ENCODE measurements at places on chromosomes 12 and 14.

DNA sequence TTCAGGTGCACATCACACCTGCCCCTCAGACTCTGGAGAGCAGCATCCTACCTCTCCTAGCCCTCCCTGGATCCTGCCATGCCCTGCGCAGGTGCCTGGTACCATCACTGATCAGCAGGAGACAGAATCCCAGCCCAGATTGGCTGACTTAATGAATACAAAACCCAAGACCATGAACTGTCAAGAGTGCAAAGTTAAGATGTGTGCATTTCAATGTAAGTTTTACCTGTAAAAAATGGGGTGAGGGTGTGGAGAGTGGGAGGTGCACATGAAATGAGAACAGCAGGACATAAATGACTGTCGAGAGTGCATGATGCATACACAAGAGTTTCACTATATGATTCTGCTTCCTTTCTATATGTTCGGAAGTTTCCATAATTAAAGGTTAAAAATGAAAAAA, 57.9 kb upstream of the GPR68 start:
- no peak overlapping the region for H3K4me3 ChIP-seq
- H3K36me3 ChIP-seq, result no peaks in the 10 kb centered on the region
- H3K27ac ChIP-seq, result no peak overlapping the region
- DNase-seq, result no peak

GRCh38 chr12:116919247-116919661, 8.5 kb downstream of the FBXW8 start:
- H3K4me1 ChIP-seq, result peaks cover 11% of the 10 kb centered on the region
- H3K4me3 ChIP-seq, result no peak overlapping the region
- no peak for DNase-seq
- no peak overlapping the region for H3K27ac ChIP-seq

- no peaks in the 10 kb centered on the region for H3K4me1 ChIP-seq
- H3K36me3 ChIP-seq, result peaks cover 1% of the 10 kb centered on the region
- H3K4me3 ChIP-seq, result no peak overlapping the region
- no peak for DNase-seq
- H3K27me3 ChIP-seq, result no peaks in the 10 kb centered on the region
- no peak overlapping the region for H3K27ac ChIP-seq
Measured at GRCh38 chr14:92617581-92617980, 104.0 kb downstream of the RIN3 start.

- DNase-seq, result no peak
- H3K27me3 ChIP-seq, result no peaks in the 10 kb centered on the region
- H3K4me1 ChIP-seq, result no peaks in the 10 kb centered on the region
- H3K4me3 ChIP-seq, result no peak overlapping the region
Measured at GRCh38 chr12:42469355-42470175, 120.0 kb downstream of the PRICKLE1 start.

- H3K4me3 ChIP-seq, result no peak overlapping the region
- H3K36me3 ChIP-seq, result no peaks in the 10 kb centered on the region
- peak overlapping the region; percentile 77 for H3K27ac ChIP-seq
- DNase-seq, result no peak
Measured at GRCh38 chr12:51322452-51322851, 1.5 kb downstream of the BIN2 start.

DNA sequence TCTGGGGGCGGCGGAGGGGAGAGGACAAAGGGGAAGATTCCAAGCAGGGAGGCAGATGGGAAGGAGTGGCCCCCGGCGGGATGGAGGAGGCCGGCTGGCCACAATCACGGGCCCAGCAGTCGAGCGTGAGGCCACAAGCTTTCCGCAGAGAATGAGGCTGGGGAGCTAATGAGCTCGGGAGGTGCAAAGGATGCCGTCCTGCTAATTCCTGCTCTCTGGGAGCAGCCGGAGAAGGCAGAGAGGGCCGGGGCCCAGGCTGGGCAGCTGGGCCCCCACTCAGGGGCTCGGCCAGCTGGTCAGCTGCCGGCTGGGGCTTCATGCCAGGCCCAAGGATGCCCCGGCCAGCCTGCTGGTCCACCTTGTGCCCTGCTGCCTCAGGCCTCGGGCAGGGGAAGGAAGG, 98.1 kb upstream of the LHX5 start:
- no peak overlapping the region for H3K4me3 ChIP-seq
- no peaks in the 10 kb centered on the region for H3K4me1 ChIP-seq
- DNase-seq, result no peak

DNA sequence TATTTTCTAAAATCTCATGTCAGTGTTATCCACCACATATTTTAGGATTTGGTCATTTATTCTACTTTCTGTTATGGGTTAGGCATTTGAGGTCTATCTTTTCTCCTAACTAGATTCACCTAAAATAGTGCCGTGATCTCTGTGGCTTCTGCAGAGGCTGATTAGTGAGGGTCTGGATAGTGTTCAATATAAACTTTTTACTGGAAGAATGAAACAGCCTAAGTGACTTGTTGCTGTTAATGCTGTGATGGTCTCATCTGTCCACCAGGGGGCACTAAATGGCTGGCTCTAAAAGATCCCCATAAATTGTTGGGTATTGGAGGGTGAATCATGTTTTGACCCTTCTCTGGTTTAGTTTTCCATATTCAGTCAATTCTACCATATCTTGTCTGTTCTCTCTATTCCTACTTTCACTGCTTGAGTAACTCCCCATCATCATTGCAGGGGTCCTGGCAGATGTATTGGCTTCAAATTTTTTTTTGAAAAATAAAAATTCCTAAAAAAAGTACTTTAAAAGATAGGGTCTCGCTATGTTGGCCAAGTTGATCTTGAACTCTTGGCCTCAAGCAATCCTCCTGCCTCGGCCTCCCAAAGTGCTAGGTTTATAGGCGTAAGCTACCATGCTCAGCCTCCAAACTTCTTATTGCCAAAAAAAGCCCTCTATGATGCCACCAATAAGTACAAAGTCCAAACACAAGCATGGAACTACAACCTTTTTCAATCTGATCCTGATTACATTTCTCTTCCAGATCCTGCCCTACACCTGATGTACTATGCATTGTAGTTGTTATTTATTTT, 6.9 kb downstream of the PABPN1 start:
- no peak overlapping the region for H3K4me3 ChIP-seq
- peak; percentile 42 for DNase-seq
- no peak overlapping the region for H3K27ac ChIP-seq
- H3K4me1 ChIP-seq, result peaks cover under 1% of the 10 kb centered on the region
- H3K36me3 ChIP-seq, result peaks cover 18% of the 10 kb centered on the region

DNA sequence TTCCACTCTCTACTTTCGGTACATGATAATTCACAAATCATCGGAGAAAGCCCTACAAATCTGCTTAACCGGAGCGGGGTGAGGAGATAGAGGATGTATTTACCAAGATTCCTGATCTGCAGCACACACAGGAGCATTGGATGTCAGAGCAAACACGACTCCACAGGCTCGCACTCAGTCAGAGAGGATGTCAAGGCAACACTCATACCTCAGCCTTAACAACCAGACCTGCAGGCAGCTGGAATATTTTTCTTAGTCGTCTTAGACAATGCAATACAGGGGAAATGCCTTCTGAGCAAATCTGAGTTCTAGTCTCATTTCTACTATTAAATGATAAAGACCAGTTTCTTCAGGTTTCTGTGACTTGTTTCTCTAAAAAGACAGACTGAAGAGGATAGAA, 159.3 kb upstream of the CPNE8 start:
- H3K27me3 ChIP-seq, result no peaks in the 10 kb centered on the region
- H3K4me3 ChIP-seq, result no peak overlapping the region

- no peak within 1 kb of the TSS for H3K4me3 ChIP-seq
- no peaks in the 10 kb centered on the region for H3K27me3 ChIP-seq
- H3K36me3 ChIP-seq, result no peaks in the 10 kb centered on the region
- no peak within 1 kb of the TSS for H3K27ac ChIP-seq
- H3K4me1 ChIP-seq, result no peaks in the 10 kb centered on the region
Measured at GRCh38 chr12:71938728-71939385, at the start of gene TPH2. TSS of gene TPH2 (plus strand) at chr12:71938845. CDS start at chr12:71938987, 142 bp downstream.

- no peak overlapping the region for H3K4me3 ChIP-seq
- peaks cover 36% of the 10 kb centered on the region for H3K36me3 ChIP-seq
- H3K27ac ChIP-seq, result no peak overlapping the region
- no peaks in the 10 kb centered on the region for H3K27me3 ChIP-seq
Measured at GRCh38 chr14:21205678-21206581, 50.1 kb upstream of the OR5AU1 start.

DNA sequence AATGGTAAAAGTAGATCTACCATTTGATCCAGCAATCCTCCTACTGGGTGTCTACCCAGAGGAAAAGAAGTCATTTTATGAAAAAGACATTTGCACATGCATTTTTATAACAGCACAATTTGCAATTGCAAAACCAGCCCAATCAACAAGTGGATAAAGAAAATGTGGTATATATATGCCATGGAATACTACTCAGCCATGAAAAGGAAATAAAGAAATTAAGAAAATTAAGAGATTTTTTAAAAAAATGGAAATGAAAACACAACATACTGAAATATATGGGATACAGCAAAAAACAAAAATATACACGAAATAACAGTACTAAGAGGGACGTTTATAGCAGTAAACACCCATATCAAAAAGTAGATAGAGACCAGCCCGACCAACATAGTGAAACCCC, 58.9 kb downstream of the ACSM4 start:
- no peak overlapping the region for H3K4me3 ChIP-seq
- no peak overlapping the region for H3K27ac ChIP-seq

DNA sequence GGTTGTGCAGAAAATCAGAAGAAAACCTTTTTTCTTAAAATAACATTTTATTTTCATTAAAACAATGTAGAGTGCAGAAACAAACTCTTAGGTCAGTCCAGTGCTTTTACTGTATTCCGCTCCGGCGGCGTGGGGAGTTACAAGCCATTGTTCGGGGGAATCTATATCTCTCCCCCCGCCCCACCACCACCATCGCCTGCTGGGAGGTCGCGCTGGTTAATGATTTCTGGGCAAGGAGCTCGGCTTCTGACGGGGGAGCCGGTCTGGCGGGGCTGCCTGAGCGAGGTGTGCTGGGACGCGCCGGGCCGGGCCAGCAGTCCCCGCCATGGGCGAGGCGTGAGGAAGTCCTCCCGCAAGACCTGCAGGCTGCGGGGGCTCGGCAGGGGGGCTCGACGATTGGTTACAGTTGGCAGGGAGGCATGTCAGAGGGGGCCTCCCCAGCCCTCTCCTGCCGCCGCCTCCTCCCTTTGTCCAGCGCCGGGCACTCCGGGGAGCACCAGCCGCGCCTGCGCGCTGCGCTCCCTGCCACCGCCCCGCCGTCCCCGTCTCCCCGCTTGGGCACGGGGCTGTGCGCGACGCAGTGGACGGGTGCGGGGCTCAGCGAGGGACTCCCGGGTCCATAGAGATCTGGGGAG, 1.0 kb upstream of the DUSP6 start:
- H3K36me3 ChIP-seq, result peaks cover 5% of the 10 kb centered on the region
- no peak for DNase-seq
- H3K4me3 ChIP-seq, result peak overlapping the region; percentile 79
- peaks cover 10% of the 10 kb centered on the region for H3K27me3 ChIP-seq

DNA sequence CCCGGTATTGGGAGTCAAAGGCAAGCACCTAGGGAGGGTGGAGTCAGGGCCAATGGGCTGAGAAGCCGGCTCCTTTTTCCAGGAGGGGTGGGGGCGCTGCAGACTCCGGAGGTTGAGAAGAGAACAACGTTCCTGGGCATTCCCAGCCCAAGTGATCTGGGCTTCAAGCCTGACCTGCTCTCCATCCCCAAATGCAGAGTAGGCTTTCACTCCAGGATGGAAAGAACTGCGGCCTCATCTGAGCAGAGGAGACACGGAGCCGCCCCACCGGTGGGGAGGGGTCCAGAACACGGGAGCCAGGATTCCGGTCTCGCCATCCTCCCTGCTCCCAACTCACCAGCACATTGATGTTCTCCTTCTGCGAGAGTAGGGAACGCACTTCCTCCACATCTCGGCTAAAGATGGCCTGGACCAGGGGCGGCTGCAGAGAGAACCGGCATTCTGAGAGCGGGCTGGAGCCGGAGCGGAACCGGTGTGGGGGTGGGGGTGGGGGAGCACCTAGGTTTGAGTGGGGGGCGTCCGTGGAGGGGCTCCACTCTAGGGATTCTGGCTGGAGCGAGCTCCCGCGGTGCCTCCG, 605 bp downstream of the ANKRD52 start:
- H3K36me3 ChIP-seq, result peaks cover 34% of the 10 kb centered on the region
- H3K27me3 ChIP-seq, result no peaks in the 10 kb centered on the region
- H3K4me1 ChIP-seq, result peaks cover 9% of the 10 kb centered on the region
- peak overlapping the region; percentile 96 for H3K4me3 ChIP-seq
- peak; percentile 26 for DNase-seq

DNA sequence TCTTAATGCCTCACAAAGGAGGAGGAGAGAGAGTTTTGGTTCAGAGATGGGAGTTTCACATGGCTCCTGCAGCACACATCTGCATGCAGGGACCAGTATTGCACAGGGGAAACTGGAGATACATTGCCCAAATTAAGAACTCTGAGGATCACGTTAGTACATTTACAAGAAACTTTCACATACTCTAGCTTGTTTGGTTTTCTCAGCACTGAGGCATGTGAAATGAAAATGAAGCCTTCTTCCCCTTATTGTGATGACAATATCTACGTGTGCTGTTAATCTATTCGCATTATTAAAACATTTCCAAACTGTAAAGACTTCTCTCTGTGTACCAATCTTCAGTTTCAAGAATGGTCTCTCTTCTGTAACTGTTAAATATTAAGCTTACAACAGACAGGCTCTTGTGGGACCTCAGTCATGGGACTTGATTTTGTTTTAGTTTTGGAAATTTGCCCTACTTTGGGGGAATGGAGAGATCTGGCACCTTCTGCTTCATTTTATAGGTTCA, 124.7 kb downstream of the DAAM1 start:
- peaks cover 4% of the 10 kb centered on the region for H3K4me1 ChIP-seq
- no peak overlapping the region for H3K4me3 ChIP-seq
- no peaks in the 10 kb centered on the region for H3K27me3 ChIP-seq
- no peak for DNase-seq
- H3K36me3 ChIP-seq, result no peaks in the 10 kb centered on the region

DNA sequence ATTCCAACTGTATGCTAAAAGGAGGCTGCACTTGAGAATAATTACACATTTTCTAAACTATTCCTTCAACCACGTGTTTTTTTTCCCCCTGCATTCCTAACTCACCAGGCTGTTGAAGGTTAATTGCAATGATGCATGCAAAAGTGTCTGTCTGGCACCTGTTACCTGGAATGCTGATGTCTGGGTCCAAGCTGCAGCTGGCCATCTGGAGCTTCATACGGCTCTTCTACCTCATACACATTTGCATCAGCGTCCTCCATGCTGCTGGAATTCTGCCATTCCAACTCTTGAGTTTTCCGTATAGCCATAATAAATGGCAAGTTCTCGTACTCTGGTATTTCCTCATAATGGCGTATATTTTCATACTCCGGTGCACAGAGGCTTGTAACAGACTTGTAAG, 8.6 kb downstream of the FGD6 start:
- no peaks in the 10 kb centered on the region for H3K27me3 ChIP-seq
- H3K27ac ChIP-seq, result no peak overlapping the region
- H3K36me3 ChIP-seq, result peaks cover 19% of the 10 kb centered on the region
- DNase-seq, result no peak
- H3K4me1 ChIP-seq, result peaks cover 18% of the 10 kb centered on the region

DNA sequence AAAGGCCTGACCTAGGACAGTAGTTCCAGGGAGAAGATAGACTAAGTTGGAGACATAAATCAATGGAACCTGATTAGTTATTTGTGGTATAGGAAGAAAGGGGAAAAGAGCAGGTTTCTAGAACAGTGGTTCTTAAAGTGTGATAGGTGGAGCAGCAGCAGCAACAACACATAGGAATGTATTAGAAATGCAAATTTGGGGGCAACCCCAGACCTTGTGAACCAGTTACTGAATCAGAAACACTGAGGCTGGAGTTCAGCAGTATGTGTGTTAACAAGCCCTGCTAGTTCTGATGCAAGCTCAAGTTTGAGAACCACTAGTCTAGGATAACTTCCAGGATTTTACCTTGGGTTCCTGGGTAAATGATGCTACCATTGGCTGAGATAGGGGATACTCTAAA, 308.7 kb downstream of the EMP1 start:
- DNase-seq, result no peak
- no peak overlapping the region for H3K4me3 ChIP-seq
- H3K36me3 ChIP-seq, result no peaks in the 10 kb centered on the region
- no peak overlapping the region for H3K27ac ChIP-seq
- H3K27me3 ChIP-seq, result no peaks in the 10 kb centered on the region
